Stimulated activated CD8-positive, alpha-beta memory T cell treated with anti-CD3 and anti-CD28 coated beads, Interleukin-15, amount 100 ng/mL, for 48 hours (primary cell): ENCODE measurements at places on chromosomes 2 and 18.

DNA sequence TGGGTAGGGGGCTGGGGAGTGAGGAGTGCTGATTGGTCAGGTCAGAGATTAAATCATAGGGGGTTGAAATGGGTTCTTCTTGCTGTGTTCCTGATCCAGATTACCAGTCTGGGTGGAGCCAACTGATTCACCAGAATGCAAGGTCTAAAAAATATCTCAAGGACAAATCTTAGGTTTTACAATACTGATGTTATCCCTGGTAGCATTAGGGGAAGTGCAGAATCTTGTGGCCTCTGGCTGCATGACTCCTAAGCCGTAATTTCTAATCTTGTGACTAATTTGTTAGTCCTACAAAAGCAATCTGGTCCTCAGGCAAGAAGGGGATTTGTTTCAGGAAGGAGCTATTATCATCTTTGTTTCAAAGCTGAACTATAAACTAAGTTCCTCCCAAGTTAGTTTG is 289.2 kb upstream of the KYNU start:
- DNase-seq: no peak

DNA sequence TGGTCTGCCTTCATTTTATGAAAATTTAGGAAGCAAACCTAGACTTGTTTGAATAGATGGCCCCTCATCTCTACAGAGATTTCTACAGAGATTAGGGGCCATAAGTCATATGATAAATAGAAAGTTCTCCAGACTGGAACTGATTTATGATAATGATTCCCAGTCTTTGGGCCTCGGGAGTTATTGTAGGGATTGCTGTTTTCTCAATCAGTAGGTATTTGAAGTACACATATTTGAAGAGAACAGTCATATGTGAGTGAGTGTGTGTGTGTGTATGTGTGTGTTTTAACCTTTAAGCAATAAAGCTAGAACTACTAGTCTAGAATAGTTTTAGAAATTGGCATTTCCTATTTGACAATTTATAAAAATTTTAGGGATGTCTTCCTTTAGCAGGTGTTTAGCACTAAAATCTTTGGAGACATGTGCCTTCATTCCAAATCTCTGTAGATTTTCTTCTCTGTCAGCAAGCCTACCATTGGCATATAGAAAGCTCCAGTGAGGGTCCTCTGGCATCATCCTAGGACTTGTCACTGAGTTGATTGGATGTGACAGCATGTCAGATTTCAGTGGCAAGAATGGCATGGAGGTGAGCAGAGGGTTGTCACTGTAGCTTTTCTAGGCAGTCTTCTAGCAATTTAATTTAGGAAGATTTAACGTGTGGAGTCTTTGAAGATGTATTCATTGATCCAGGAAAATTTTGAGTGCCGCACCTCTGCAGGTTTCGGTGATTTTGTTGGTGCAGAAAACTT is 71.2 kb downstream of the MYO1B start:
- DNase-seq: no peak

- DNase-seq: no peak
Measured at GRCh38 chr2:42938671-42939370, 146.4 kb upstream of the HAAO start.

DNA sequence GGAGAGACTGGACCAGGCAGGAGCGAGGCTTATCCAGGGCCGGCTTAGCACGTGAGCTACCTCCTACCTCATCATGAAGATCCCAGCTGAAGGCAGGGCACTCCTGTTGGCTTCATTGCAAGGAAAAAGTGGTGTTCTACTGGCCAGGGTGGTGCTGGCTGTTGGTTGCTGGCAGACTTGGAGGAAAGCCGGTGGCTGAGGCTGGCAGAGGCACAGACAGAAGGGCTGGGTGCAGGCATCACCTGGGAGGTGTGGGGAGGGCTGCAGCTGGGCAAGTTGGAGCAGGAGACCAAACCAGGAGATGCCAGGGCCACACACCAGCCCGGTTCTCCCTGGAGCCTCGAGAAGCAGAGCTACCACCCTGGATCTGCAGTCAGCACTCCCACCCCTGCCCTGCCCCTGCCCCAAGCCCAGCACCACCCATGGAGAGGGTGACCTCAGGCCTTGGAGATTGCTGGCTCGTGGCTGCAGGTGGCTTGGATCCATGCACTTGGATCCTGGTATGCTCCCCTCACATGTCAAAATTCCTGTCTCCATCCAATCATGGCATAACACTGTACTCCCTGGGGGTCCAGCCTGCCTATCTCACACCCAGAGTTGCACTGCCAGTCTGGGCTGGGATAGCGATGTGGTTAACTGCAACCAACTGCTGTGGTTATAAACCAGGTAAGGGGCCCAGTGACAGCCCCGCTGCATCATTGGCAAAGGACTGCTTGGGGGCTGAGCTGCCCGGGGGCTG is 49.7 kb downstream of the GLI2 start:
- DNase-seq: no peak

- DNase-seq: no peak
Measured at GRCh38 chr18:23228102-23229061, 93.1 kb downstream of the CABLES1 start.

DNA sequence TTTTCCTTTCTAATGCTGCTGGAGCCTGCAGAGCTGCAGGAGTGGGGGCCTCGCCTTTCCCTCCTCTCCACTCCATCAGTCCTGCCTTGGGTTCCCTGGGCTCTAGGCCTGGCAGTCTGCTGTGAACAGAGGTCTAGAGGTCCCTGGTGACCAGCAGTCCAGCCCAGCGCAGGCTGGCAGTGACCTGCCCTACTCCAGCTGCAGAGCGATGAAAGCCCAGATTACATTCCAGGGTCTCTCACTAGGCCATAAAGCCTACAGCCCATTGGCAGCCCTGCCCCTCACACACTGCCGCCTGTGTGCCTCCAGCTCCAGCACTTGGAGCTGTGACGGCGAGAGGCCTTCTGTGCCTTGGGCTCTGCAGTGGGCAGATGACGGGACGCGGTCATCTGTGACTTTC is 14.8 kb upstream of the MAL start:
- no peak for DNase-seq

DNA sequence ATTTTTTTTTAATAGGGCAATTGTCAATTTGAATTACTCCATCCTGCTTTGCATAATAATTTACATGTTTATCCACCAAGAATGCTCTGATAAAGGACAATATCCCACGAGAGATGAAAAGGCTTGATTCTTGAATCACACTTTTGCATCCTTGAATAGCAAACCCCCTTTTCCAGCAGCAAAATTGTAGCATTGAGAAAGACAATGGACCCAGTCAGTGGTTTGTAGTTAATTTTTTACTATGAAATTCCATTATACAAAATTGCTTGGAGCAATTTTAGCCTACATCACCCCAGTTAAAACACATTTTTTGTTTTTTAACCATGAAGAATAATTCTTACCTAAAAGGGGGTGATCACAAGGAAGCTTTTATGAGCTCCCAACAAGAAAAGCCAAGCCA is 255.1 kb downstream of the RND3 start:
- DNase-seq: no peak

- no peak for DNase-seq
Measured at GRCh38 chr2:99399063-99399462, 61.9 kb downstream of the EIF5B start.

- no peak for DNase-seq
Measured at GRCh38 chr2:174233771-174234275, 14.5 kb downstream of the OLA1 start.

- DNase-seq: no peak
Measured at GRCh38 chr2:123532994-123533393, 492.1 kb upstream of the CNTNAP5 start.

- no peak for DNase-seq
Measured at GRCh38 chr2:168896783-168897182, 4.3 kb upstream of the G6PC2 start.

GRCh38 chr18:21242141-21242779 is at the start of gene GREB1L:
GREB1L (plus strand) TSS chr18:21242232; CDS start chr18:21383519, 141,287 bp downstream.
- peak; percentile 22 for DNase-seq

- no peak for DNase-seq
Measured at GRCh38 chr2:227308784-227309183, 16.3 kb upstream of the MFF start.

- DNase-seq: no peak
Measured at GRCh38 chr2:19785447-19785846, 116.3 kb downstream of the TTC32 start.

GRCh38 chr2:46540496-46541331 is 61.3 kb downstream of the TMEM247 start:
- no peak for DNase-seq

- DNase-seq: no peak
Measured at GRCh38 chr2:211879323-211879722, 659.3 kb downstream of the ERBB4 start.

DNA sequence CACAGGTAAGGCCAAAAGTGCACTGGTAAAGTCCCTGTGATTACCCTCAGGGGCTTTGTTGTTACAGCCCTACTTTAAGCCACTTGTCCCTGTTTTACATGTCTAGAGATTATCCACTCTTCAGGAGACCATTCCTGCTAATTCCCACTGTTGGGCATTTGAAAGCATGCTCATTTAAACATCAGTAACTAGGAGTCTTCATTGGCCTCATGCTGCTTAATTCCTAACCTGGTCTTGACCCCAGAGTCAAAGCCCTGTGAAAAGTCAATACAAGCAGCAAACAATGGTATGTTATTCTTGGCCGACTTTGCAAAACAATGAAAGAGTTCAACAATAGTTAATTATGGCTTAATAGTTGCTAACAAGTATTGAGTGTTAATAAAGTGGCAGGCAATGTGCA is 23.2 kb downstream of the AFF3 start:
- no peak for DNase-seq

GRCh38 chr18:79133724-79134123 is 64.5 kb downstream of the ATP9B start:
- DNase-seq: no peak
